ENCODE measurements at places on chromosomes 2 and 18. TPM values are rescaled to one million over a fixed set of nuclear protein-coding genes. Genes with fewer than 3 reads are reported as not detected.

- DNase-seq, result no peak
Observed at GRCh38 chr2:222604749-222605515, 51.0 kb downstream of the FARSB start.

The CENPA gene
- total RNA-seq, result 43.1 TPM

GRCh38 chr2:42040643-42041278, 7.1 kb upstream of the PKDCC start:
- DNase-seq, result no peak

The APCDD1 gene
- not detected for total RNA-seq

DNA sequence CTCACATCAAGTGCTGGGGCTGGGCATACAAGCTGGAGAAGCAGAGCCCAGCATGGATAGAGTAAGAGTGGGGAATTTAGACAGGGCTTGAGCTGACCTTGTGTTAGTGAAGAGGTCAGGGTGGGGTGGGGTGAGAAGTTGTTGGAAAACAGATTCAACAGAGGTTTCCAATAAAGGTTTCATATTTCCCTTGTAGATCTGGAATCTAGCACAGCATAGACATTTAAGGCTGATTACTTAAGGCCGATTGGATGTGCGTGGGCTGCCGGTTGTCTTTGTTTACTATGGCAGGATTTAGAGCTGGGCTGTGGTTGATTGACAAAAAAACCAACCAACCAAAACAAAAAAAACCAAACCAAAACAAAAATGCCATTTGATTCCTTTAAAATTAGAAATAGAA, 114.9 kb upstream of the SEC11C start:
- DNase-seq, result no peak

- DNase-seq, result no peak
Observed at GRCh38 chr2:28623582-28624405, 127.8 kb upstream of the PPP1CB start.

The UGT1A8 gene
- total RNA-seq, result not detected

- DNase-seq, result no peak
Observed at GRCh38 chr2:58484221-58484620, 243.1 kb upstream of the FANCL start.

The DUSP19 gene
- 0.93 TPM for total RNA-seq

DNA sequence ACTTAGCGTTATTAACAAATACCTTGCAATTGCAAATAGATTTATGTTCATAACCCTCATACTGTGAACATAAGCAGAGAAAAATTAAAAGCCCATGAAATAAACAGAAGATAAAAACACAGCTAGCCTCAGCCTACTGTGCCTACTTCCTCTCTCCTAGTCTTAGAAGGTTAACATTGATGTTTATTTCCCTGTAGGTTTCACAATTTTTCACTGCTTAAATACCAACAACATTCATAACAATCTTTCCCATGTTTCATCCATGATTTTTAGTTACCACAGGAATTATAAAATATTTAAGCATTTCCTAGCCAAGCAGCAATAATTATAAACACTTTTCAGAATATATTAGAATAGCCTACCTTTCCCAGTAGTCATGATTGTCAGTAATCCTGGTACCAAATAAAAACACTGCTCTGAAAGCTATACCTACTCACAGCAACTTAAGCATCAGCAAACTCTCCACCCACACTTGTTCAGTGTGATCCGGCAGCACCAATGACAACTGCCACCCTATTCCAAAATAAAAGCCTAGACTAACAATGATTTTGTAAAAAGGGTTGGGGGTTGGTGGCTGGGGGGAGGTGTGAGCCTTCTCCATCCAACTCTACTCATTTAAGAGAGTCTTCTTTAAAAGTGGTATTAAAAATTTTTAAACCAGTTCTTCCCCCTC, 40.6 kb upstream of the RNU4ATAC start:
- no peak for DNase-seq

DNA sequence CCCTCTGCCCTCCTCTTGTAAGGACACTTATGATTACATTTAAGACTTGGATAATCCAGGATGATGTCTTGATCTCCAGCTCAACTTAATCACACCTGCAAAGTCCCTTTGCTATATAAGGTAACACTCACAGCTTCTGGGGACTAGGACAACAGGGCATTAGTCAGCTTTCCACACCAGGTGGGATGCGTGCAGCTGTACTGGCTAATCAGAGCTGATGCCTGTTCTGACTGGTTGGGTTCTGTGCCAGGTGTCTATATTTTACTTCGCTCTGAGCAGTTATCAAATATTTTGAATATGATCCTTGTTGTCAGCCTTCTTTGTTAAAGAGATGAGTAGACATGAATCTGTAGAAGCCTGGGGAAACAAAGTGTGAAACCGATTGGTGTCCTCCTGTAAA, 115.5 kb upstream of the ATP8B1 start:
- no peak for DNase-seq

- DNase-seq, result no peak
Observed at GRCh38 chr18:60024345-60024744, 124.5 kb downstream of the PMAIP1 start.

DNA sequence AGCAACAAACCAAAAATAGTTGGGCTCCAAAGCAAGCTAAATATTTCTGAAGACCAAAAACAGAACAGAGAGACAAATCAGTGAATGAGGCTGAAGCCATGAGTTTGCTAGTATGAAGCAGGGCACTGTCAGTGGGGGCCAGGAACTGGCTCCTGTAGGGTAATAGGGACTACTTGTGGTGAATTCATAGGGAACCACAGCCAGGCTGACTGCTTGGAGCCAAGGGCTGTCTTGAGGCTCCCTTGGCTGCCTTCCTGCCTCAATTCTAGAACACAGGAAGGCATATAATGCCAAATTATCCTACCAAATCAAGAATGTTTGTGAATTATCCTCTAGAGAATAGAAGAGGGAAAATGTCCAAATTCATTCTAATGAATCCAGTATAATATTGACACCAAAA, 406.0 kb downstream of the CCDC85A start:
- no peak for DNase-seq

GRCh38 chr2:85787282-85787980, 33.6 kb downstream of the ATOH8 start:
- no peak for DNase-seq

The ANKRD36 gene
- total RNA-seq, result 51.1 TPM

GRCh38 chr2:218856167-218856895, 3.3 kb upstream of the WNT6 start:
- no peak for DNase-seq

The SERPINB4 gene
- not detected for total RNA-seq

DNA sequence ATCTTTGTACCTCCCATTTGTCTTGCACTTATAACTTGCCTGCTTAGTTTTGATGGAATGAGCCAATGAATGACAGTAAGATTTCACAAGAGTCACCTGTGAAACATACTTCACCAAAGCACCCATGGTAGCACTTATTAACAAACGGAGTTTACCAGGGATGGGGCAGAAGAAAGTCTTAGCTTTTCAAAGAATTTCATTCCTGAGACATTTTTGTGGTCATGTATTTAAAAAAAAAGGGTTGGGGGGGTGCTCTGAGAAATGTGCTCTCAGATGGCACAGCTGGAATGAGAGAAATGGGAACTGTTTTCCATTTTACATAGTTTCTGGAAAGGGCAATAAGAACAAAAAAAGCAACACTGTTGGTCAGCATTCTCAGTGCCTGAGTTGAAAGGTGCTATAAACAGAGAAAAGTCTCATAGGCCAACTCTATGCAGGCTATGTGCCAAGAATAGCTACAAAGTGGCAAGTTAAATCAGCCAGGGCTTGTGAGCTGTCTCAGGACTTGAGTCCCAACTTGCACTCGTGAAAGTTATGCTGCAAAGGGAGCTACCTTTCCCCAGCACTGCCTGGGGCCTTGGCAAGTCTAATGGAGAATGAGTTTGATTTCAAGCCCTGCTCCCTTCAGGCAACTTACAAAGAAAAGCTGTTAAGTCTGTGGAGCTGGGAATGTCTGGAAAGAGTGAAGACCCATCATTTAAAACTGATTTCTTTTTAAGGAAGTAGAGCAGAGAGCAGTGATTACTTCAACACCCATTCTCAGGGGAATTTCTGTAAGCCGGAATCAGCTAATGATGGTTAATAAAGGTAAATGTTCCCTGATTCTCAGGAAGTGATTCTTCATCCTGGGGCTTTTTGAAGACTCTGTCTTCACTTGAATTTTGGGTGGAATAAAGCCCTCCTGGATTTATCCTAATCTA, 170.6 kb downstream of the SLC8A1 start:
- DNase-seq, result no peak

- DNase-seq, result no peak
Observed at GRCh38 chr2:56286936-56287335, 103.1 kb downstream of the CCDC85A start.

GRCh38 chr2:119202610-119203310, 20.9 kb upstream of the STEAP3 start:
- DNase-seq, result no peak

- no peak for DNase-seq
Observed at GRCh38 chr2:19786408-19787058, 115.2 kb downstream of the TTC32 start.

The TP53I3 gene
- total RNA-seq, result 2.9 TPM

GRCh38 chr18:49112031-49112430, 161.3 kb upstream of the SMAD7 start:
- DNase-seq, result no peak

The CSRNP3 gene
- not detected for total RNA-seq

- DNase-seq, result no peak
Observed at GRCh38 chr2:198045227-198045626, 240.8 kb downstream of the PLCL1 start.

The SCYGR1 gene
- not detected for total RNA-seq

DNA sequence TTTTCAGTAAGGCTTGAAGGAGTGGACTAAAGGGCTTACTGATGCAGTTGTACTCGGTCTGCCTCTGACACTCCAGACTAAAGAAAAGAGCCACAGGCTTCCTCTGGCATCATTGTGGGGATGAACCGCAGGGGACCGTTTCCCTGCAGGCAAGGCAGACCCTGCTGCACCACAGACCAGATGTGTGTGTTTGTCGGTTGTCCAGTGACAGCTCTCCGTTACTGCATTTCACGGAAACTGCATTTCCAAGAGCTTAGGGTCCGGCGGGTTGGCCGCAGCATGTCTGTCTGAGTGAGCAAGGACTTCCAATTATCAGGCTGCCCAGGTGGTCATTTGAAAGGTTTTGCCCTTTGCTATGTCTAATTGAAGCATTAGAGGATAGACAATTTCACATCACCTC, 98.1 kb downstream of the FAM210A start:
- DNase-seq, result no peak

DNA sequence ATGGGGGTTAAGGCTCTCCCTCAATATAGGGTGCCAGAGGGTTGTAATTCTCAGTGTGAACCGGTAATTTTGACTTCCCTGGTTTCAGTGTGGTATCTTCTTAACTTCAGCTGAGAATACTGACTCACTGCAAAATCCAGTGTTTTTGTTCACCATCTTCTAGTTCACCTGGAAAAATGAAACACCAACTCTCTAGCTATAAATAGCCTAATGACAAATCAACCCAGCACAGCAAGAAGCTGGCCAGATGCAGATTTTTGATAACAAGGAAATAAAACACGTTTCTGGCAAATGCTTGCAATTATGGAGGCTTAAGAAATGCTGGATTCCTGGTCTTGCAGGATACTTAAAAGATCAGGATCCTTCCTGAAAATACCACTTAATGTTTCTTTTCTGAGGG, 192.3 kb downstream of the CLIP4 start:
- DNase-seq, result no peak

The MTHFD2 gene
- total RNA-seq, result 277 TPM

DNA sequence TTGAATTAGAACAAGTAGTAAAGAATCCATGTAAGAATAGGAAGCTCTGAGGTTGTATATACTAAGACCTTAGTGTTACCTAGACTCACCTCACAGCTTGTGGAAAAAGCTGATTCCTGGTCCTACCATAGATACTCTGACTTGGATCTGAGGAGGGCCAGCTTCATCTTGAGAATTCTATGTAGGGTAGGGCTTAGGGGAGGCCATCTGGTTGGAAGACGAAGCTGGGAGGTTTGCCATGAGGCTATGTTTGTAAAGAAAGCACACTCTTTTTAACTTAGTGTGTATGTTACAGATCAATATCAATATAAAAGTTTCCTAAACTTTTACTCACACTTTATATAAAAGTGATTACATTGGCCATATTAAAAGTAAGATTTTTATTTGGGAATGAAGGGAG, 77.1 kb upstream of the GALNT5 start:
- no peak for DNase-seq

DNA sequence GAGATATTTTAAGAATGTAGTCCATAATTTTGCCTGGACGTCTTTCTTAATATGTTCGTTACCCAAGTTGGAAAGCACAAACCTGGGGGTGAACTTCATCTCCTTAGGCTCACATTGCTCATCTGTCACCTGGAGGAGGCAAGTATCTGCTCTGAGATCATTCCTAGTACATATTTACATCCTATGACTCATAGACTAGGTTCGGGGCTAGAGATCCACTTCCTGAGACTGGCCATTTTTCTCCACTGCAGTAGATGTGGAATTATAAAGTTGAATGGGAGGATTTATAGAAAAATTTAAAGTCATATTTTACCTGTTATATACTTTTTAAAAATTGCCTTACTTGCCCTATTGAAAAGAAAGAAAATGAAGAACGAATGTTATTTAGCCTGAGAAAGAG, 77.5 kb upstream of the PROKR1 start:
- no peak for DNase-seq

The LYPD1 gene
- total RNA-seq, result not detected

The CXCR1 gene
- 2.7 TPM for total RNA-seq

DNA sequence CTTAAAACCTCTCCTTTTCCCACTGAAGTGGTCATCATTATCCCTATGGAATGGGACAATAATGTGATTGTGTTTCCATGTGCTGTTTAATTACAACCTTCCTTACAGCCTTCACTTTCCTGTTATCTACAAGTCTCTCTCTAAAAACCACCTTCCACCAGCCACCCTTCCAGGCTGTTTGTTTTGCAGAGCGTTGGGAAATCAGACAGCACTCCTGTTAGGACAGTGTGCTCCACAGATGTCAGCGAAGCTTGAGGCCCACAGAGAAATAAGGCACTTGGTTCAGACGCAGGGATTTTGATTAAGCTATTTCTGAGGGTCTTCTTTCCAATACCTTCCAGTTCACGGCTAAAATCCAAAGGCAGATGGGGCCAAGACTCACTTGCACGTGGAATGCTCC, 32.3 kb upstream of the ASPRV1 start:
- DNase-seq, result no peak

GRCh38 chr2:43174368-43174916, 52.0 kb downstream of the ZFP36L2 start:
- DNase-seq, result peak; percentile 81

- no peak for DNase-seq
Observed at GRCh38 chr2:237189799-237190198, 104.1 kb downstream of the COPS8 start.

The ITGB6 gene
- total RNA-seq, result not detected

DNA sequence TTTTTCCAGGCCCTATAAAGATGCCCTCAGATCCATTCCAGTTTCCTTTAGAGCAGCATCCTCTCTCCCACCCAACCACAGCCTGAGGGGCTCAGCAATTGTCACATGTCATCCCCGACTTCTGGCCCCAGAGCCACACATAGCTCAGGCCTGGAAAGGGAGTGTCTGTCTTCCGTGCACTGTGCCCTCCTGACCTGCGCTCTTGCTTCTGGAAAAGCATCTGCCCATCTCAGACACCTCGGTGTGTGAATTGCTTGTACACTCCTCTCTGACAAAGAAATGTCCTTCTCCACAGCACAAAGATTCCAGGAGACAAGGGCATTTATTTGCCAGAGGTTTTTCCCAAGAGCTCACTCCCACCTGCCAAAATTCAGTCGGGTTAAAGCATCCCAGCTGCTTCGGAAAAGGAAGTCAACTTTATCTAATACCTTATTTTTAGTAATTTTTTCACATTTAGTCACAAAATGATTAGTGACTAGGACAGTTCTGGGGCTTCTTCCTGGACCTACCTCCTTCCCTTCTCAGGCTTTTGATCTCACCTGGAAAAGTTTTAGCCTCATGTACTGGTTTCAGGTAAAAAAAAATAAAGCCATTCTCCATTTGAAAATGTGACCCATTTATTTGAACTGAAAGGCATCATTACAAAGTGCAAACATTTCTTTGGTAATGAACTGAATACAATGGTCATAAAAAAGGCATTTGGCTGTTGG, 112.9 kb downstream of the PXDN start:
- DNase-seq, result no peak
